ENCODE measurements at places on chromosomes 11 and 22. TPM values are rescaled to one million over a fixed set of nuclear protein-coding genes. Genes with fewer than 3 reads are reported as not detected.

The ACTN3 gene
- total RNA-seq, result not detected

The YAP1 gene
- total RNA-seq, result 41.6 TPM

The LRRC51 gene
- total RNA-seq, result 12.5 TPM

The SCT gene
- not detected for total RNA-seq
